ENCODE measurements at places on chromosomes 5 and 9.

DNA sequence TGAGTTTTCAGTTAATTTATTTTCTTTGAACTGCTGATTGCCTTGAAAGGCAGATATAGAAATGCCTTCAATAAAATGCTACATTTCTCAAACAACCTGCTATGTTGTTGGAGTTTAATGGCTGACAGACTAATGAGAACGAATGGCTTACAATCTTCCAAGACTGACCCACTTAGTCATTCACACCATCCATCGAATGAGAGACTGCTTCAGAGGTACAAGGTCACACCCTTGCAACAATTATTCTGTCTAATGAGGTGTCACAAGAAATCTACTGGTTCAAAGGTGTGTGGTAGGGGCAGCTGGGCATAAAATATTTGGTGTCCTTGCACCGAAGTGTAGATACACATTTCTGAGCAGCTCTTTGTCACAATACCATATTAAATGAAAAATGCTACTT is 18.3 kb downstream of the PTPRD start:
- DNase-seq, result no peak

DNA sequence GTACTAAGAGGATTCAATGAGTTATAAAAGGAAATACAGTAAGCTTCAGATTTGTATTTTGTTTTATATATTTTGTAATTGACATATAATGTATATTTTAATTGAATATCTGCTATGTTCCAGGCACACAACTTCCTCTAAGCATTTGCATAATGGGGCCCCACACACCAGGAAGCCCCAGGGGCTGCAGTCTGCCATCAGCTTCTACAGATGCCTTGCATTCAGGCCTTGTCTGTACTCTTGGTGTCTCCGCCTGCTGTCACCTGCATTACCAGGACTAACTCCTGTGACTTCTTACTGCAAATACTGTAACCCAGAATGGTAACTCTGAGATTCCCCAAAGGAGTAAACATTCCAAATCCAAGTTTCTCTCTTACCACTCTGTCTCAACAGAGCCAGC is 20.6 kb downstream of the ARL15 start:
- no peak for DNase-seq

- no peak for DNase-seq
Measured at GRCh38 chr9:134028575-134029247, 3.4 kb downstream of the BRD3OS start.

DNA sequence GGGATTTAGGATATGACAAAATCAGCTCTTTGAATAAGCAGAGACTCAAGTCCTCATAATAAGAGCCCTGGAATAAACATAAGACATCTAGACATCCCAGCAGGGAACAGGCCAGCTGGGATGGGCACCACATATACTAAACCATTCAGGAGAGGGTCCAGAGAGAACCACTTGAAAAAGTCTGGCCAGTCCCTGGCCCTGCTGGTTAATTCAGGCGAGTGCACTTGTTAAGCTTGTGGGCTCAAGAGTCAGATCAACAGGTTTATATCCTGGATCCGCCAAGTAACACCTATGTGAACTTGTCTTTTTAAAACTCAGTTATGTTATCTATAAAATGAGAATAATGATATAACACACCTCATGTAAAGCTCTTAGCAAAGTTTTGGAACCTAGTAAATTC is 63.3 kb downstream of the CAVIN4 start:
- no peak for DNase-seq

DNA sequence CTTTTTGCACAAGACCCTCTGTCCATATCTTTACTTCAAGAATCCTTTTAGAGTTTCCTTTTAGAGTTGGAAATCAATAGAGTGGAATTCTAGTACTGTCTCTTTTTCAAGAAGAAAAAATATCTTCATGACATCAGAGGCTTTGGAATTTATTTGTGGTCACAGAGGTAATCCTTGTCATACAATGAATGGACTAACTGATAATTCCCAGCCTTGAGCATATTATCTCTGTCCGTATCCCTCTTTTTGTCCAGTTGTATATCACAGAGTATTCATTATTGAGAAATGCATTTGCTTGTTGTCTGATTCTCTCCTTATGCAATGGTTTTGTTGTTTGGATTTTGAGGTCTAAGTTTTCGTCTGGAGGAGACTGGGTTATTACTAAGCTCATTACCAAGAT is 82.0 kb upstream of the HAPLN1 start:
- DNase-seq, result no peak

- no peak for DNase-seq
Measured at GRCh38 chr9:93125331-93125894, 8.6 kb downstream of the NINJ1 start.

DNA sequence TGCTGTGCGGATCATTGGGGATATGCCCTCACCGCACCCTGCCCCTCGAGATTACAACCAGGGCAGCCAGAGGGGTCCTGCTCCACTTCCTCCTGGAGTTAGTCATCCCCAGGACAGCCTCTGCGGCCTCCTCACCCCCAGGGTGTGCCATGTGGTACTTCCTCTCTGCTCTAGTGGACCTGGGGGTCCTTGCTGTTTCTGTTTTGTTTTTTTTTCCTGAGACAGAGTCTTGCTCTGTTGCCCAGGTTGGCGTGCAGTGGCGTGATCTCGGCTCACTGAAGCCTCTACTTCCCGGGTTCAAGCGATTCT is 5.2 kb upstream of the FCN1 start:
- no peak for DNase-seq

DNA sequence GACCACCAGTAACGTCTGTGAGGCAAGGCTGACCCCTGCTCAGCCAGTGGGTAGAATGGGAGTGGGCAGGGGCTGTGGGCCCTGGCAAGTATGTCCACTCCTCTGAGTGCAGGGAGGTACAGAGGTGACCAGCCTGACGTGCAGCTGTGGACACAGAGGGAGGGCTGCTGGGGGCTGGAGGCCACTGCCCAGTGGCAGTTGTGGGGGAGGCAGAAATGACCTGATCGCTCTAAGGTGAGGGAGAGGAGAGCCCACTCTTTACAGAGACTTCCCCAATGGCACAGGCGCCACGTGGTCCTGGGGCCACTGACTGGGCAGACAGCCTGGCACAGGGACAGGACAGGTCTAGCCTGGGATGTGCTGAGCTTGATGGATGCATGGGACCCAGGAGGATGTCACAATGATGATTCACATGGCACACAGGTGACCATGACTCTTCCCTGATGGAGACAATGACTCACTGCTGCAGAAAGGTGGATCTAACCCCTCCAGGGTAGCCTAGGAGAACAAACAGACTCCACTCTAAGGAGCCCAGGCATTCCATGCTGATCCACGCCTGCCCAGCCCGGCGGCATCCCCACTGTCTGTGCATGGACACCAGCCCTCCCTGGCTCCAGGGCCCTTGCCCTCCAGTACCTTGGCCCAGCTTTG is 7.7 kb downstream of the LPCAT1 start:
- DNase-seq, result peak; percentile 0

DNA sequence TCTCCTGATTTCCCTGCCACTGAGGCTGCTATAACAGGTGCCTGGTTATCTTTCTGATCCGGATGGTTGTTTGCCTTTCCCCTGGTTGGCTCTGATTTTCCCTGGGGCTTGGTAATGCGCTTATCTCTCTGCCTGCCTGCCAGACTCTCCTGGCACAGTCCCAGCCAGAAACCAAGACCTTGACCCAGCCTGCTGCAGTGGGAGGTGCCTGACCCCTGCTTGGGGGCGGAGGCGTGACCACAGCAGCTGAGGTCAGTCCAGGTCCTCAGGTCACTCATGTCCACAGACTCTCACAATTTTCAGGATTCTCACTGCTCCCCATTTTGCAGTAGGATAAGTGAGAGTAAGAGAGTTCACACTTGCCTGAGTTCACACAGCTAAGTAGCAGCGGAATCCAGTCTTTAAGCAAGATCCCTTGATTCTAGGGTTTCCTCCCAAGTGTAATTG is 24.4 kb upstream of the SYNPO start:
- no peak for DNase-seq

GRCh38 chr9:124122813-124123462 is 111.4 kb downstream of the LHX2 start:
- DNase-seq, result no peak

GRCh38 chr5:155884041-155884440 is 442.9 kb upstream of the SGCD start:
- DNase-seq, result no peak

DNA sequence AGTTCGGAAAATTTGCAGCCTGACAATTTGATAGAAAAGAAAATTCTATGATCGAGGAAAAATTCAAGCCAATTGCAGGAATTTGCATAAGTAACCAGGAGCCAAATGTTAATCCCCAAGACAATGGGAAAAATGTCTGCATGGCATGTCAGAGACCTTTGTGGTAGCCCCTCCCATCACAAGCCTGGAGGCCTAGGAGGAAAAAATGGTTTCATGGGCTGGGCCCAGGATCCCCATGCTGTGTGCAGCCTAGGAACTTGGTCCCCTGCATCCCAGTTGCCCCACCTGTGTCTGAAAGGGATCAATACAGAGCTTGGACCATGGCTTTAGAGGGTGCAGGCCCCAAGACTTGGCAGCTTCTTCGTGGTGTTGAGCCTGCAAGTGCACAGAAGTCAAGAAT is 1847.9 kb upstream of the ACO1 start:
- no peak for DNase-seq

DNA sequence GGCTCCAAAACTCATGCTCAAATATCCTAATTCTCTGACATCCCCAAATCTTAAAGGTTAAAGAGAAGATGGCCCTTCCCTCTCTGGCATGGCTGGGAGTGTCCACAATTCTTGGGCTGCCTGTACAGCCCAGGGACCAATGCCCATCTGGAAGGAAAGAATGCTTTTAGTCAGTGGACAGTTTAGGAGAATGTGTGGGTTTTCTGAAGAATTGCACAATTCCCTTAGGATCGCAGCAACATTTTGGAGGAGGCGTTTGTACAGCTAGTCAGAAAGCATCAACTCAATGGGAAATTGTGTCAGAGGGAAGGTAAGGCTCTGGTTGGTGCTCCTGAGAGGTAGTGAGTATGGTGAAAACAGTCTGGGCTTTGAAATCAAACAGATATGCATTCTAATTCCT is 15.0 kb downstream of the FAM193B start:
- no peak for DNase-seq

DNA sequence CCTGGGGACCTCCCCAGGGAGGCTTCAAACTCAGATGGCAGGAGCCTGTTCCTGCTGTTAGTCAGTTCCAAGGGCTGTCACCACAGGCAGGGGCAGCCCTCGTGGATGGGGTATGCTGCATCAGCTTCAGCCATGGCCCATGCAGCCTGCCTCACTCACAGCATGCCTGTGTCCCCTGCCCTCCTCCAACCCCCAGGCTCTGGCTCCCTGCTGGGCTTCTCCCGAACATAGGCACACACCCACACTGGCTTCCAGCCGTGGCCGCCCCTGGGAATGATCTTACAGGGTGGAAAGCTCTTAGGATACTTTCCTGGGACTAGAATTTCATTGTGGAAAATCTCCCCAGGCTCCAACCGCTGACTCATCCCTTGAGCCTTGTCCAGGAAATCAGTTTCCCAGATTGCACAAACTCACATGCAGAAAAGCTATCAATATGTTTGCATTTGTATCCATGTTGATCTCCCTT is 163.8 kb downstream of the SEC61B start:
- no peak for DNase-seq
